M059J (cell line): ENCODE measurements at places on chromosomes 4 and X. TPM values are rescaled to one million over a fixed set of nuclear protein-coding genes. Genes with fewer than 3 reads are reported as not detected.

The PFKFB1 gene
- not detected in 2 replicates for total RNA-seq

The UGT2B11 gene
- not detected in 2 replicates for total RNA-seq

The STATH gene
- not detected in 2 replicates for total RNA-seq

DNA sequence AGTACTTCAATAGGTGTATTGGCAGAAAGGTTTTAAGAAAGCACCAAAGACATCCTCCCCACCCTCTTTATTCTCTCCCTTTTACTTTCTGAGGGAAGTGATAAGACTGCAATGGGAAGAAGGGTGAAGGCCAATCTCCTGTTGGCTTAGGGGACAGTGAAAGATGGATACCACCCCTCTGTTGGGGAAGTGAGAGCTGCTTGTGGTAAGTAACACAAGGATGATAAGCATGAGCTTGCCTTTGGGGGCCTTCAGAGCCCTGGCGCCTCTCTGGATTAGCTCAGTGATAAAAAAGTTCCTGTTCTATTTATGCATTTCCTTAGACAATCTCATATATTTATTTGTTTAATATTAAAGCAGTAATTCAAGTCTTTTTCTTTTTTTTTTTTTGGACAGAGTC lies 5.2 kb upstream of the KLF8 start:
- no peak for DNase-seq

GRCh38 chrX:49249071-49249470 lies 13.8 kb downstream of the CCDC22 start:
- no peak for DNase-seq

- DNase-seq = no peak
Measured at GRCh38 chr4:67624939-67625338, 66.4 kb downstream of the STAP1 start.
